CD4-positive, CD25-positive, alpha-beta regulatory T cell (primary cell): ENCODE measurements at places on chromosomes 4 and X. TPM values are rescaled to one million over a fixed set of nuclear protein-coding genes. Genes with fewer than 3 reads are reported as not detected.

The GPRIN3 gene
- total RNA-seq = 78.9 TPM

The GAB1 gene
- total RNA-seq = 1.2 TPM

The MAGEA2B gene
- not detected for total RNA-seq

DNA sequence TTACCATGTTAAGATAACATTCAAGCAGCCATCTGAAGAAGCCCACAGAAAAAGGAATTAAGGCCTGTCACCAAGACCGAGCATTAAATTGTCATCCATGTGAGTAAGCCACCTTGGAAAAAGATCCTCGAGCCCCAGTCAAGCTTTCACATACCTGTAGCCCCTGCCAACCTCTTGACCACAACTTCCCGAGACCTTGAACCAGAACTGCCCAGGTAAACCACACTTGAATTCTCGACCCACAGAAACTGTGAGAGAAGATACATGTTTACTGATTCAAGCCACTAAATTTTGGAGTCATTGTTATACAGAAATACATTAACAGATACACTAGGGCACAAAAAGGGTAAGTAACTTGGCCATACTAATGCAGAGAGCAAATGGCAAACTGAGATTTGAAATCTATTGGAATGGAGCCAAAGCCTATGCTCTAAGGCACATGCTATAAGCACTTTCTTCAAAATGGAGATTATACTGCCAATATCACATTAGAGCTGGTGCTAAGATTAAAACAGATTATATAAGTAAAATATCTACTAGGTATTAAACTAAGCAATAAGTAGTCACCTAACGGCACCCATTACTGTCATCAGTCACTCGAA lies 49.5 kb downstream of the FAM13A start:
- no peaks in the 10 kb centered on the region for H3K36me3 ChIP-seq
- no peak for DNase-seq
- H3K4me3 ChIP-seq = no peak overlapping the region
- no peaks in the 10 kb centered on the region for H3K4me1 ChIP-seq

DNA sequence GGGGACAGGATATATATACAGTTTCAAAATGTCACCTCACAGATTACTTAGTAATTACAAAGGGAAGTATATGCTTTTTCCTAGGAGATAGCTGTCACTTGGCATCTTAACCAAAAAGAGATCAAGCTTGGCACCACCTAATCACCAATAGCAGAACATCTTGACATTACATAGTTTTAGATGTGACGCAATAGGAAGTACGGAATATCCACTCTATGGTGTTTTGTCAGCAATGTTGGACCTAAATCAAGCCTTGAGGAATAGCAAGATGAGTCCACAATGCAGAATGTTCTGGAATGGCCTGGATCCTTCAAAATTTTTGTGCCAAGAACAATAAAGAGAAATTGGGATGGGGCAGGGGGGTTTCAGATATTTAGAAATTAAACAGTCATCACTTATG lies 1488.2 kb downstream of the FSTL5 start:
- H3K36me3 ChIP-seq = no peaks in the 10 kb centered on the region
- H3K4me1 ChIP-seq = no peaks in the 10 kb centered on the region
- no peak overlapping the region for H3K4me3 ChIP-seq
- no peak for DNase-seq

GRCh38 chr4:186979961-186980745 lies 256.5 kb upstream of the FAT1 start:
- no peak for DNase-seq
- no peak overlapping the region for H3K27ac ChIP-seq
- no peak overlapping the region for H3K4me3 ChIP-seq
- H3K36me3 ChIP-seq = no peaks in the 10 kb centered on the region

GRCh38 chr4:177923888-177924287 lies 481.7 kb upstream of the AGA start:
- H3K36me3 ChIP-seq = no peaks in the 10 kb centered on the region
- H3K4me3 ChIP-seq = no peak overlapping the region
- no peak overlapping the region for H3K27ac ChIP-seq
- no peaks in the 10 kb centered on the region for H3K27me3 ChIP-seq
